ENCODE measurements at places on chromosomes 3 and 15.

GRCh38 chr3:115286529-115287197, 139.6 kb upstream of the ZBTB20 start:
- no peak for DNase-seq

- no peak for DNase-seq
These were observed 1.8 kb downstream of the LMCD1 start for GRCh38 chr3:8503461-8503860.

- DNase-seq, result no peak
These were observed 20.5 kb downstream of the ATRIP start for GRCh38 chr3:48467110-48467454.

DNA sequence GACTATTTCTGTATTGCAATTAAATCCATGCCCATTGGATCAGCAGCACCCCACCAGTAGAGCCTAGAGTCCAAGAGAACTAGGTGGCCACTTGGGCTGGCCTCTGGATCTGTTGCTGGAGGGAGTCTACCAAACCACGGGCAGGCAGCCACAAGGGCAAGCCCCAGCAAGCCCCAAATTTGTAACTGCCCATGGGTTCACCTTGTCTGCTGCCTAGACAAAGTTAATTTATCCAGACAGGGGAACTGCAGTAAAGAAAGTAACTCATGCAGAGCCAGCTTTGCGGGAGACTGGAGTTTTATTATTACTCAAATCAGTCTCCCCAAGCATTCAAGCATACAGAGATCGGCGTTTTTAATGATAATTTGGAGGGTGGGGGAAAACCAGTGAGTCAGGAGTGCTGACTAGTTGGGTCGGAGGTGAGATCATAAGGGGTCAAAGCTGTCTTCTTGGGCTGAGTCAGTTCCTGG, 74.0 kb upstream of the TERB2 start:
- no peak for DNase-seq

- no peak for DNase-seq
These were observed 68.0 kb upstream of the XCR1 start for GRCh38 chr3:46095307-46095706.

DNA sequence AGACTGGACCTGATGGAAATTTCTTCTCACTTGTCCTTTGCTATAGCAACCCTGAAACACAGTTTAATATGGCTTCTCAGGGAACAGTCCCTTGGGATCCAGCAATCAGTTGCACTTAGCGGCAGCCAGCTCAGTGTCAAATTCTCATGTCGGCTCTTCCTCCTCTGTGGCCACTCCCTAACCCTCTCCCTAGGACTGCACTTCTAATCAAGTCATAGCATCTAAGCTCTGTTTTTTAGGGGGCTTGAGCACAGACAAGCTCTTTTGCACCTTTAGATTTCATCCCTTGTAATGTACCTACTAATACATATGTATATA, 250.5 kb upstream of the TLE3 start:
- peak; percentile 25 for DNase-seq

DNA sequence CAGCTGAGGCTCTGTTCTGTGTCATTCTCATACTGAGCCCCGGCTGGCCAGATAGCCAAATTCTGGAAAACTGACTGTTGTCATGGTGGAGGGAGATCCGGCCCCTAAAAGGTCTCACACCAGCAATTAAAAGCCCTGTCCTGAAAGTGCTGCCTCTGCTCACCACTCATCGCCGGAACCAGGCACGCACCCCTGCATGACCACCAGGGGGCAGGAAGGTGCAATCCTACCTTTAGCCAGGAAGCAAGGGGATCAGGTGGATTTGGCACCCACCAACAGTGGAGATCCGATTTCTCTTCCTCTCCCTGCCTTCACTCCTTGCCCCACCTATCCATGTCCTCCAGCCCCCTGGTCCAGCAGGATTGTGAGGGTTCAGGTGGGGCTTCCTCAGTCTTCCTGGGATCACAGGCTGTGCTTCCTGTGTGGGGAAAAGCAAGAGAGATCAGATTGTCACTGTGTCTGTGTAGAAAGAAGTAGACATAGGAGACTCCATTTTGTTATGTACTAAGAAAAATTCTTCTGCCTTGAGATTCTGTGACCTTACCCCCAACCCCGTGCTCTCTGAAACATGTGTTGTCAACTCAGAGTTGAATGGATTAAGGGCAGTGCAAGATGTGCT, 16.1 kb upstream of the CACNA2D2 start:
- DNase-seq, result peak; percentile 20

- no peak for DNase-seq
These were observed 2.3 kb upstream of the CCR2 start for GRCh38 chr3:46351646-46352045.

DNA sequence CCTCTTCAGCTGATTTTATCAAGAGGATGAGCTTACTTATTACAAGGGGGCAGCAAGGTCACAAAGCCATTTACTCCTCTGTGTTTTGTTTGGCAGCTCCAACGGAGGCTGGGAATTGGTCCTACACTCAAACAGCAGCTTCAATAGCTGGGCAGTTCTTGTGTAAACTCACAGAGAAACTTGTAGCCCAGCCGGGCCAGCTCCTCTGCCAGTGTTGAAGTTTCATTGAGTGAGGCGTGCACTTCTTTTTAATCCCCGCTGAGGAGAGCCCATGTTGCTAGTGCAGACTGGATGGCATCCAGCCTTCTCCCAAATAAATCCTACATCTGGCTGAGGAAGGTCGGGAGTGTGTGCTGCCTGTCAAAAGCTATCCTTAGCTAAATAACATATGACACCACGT, 59.5 kb downstream of the BFSP2 start:
- DNase-seq, result peak; percentile 95

DNA sequence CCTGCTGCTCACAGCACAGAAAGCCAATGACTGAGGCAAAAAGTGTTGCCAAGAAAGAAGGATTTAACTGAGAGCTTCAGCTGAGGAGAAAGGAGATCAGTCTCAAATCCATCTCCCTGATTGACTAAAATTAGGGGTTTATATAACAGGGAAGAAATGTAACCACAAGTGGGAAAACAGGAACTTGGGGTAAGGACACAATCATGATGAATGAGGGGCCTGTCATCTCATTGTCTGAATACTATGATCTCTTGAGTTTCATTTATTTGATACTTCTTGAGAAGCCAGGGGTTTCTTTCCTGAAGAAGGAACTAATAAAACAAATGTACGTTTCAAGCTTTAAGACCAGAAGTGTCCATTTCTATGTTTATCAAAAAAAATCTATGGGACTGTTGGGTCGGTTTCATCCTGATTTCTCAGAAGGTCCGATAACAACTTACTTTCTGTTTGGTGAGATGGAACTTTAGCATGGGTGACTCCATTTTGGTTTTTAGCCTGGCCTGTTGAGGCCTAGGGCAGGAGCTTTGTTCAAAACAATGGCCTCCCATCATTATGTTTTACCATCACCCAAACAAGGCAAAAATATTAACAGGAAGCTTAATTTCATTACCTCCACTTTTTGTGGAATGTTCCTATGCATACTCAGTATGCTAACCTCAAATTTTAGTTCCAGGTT, 76.6 kb upstream of the PIAS1 start:
- DNase-seq, result no peak

- DNase-seq, result no peak
These were observed 36.6 kb downstream of the AMOTL2 start for GRCh38 chr3:134337511-134338200.

- DNase-seq, result no peak
These were observed 492.1 kb downstream of the NLGN1 start for GRCh38 chr3:173889596-173889995.

GRCh38 chr3:128128251-128128650, 4.6 kb upstream of the RUVBL1 start:
- no peak for DNase-seq

DNA sequence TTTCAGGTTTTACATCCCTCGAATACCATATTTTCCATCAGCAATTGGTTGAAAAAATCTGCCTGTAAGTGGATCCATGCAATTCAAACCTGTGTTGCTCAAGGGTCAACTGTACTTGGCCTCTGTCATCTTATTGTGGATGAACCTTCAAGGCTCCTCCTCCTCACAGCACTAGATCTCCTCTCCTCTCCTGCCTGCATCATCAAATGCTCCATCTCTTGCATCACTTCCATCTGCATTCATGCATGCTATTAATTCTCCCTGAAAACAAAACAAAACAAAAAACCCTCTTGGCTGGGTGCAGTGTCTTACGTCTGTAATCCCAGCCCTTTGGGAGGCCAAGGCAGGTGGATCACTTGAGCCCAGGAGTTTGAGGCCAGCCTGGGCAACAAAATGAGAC, 10.1 kb downstream of the BCL2L10 start:
- no peak for DNase-seq

DNA sequence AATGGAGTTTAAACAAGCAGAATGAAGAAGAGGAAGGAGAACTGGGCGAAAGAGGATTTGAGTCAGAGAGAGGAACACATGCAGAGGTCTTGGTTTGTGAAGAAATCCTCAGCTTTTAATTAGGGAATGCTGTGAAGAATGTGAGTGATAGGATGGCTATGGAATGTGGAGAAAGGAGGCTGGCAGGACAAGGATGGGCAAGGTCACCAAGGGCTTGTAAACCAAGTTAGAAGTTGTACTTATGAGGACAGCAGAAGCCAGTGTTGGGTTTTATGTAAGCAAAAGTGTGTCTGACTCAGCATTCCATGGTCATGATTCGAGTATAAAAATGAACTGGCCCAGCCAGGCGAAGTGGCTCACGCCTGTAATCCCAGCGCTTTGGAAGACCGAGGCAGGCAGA, 60.0 kb upstream of the IL12A start:
- no peak for DNase-seq
